ENCODE measurements at places on chromosomes 7 and 10.

- no peak for DNase-seq
Observed at GRCh38 chr10:4260483-4261124, 475.6 kb upstream of the KLF6 start.

DNA sequence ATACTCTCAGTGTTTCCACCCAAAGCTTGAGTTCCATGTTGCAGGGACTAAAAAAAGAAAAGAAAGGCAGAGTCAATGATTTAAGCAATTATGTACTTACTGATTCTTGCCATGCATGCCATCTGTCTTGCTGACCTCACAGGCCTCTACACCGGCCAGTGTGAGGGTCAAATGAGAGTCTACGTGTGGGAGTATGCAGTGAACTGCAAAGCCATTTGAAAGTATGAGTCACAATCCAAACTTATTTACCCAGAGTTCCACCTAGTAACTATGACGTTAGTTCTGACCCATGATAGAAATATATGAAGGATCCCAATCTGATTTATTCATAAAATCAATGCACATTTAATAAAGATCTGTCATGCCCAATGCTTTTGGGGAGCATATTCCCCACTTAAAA is 26.5 kb downstream of the PDE1C start:
- DNase-seq, result no peak

DNA sequence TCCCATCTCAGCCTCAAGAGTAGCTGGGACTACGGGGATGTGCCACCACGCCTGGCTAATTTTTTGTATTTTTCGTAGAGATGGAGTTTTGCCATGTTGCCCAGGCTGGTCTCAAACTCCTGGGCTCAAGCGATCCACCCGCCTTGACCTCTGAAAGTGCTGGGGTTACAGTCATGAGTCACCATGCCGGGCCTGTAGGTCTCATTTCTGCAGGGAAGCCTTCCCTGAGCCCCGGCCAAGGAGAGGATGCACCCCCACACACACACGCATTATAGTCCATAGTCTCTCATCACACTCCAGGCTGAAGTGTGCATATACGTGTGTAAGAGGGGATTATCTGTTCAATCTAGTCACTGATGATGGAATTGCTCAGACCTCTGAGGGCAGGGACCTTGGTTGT is 29.3 kb downstream of the KCNMA1 start:
- DNase-seq, result no peak

GRCh38 chr10:33803248-33803647 is 468.8 kb upstream of the NRP1 start:
- no peak for DNase-seq

GRCh38 chr10:22253580-22253882 is 35.7 kb upstream of the EBLN1 start:
- peak; percentile 55 for DNase-seq

DNA sequence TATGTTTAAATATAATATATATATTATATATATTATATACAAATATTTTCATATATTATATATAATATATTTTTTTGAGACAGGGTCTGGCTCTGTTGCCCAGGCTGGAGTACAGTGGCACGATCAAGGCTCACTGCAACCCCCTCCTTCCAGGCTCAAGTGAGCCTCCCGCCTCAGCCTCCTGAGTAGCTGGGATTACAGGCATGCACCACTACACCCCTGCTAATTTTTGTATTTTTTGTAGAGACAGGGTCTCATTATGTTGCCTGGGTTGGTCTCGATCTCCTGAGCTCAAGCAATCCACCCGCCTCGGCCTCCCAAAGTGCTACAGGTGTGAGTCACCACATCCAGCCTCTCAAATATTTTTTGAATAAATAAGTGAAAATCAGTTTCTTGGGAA is 215.5 kb downstream of the GATA3 start:
- DNase-seq, result no peak

DNA sequence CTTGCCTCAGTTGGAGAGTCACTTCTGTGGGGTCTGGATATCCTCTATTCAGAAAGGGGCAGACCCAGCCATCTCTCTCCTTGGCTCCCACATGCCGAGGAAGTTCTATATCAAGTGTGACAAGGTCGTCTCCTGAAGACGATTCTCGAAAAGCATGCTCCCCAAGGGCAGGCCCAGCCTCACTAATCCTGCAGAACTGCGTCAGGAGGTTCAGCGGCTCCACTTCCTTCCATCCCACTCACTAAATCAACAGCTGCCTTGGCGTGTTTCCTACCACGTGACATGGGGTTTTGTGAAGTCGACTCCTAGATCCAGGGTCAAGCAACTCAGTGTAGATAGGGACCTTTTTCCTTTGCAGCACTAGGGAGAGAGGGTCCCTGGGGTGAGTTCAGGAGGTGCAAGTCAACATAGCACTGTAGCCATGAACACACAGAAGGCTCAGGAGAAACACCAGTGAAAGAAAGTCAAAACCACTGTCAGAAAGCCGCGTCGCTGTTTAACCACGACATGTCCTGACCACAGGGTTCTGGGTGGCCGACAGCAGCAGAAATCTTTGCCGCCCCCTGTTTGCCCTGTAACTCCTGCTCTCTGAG is 156.4 kb downstream of the PRPF18 start:
- no peak for DNase-seq

DNA sequence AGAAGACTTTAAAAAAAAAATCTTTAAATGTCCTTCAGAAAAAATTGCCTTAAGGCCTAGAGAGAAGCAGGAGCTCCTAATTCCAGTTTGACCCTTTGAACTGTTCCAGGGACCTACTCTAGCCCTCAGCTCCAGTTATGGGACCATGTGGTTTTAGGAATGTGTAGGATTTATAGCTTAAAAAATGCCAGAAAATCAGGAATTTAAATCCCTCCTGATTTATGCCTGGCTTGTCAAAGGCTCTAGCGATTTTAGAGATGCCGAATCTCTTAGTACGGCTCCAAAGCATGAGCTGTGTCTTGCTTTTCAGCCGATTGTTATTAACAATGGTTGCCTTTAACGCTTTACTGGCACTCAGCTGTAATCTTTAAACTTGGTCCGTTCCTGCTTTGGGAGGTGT is 130.6 kb upstream of the NPVF start:
- no peak for DNase-seq

DNA sequence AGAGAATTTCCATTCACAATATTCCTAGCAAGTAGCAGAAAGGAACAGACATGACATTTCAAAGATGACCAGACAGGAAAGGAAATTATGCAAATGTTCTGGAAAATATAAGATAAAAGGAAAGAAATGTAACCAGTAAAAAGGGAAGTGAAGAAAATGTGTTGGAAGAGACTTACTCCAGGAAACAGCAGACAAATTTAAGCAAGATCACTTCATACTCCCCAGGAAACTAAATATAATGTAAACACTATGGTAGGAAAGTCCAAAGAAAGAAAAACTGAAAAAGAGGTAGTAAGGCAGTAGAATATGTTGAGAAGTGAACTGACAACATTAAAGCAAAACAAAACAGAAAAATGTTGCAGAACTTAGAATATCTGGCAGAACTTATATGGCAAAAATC is 6.4 kb upstream of the ST8SIA6 start:
- no peak for DNase-seq

GRCh38 chr10:32171204-32171603 is 115.0 kb upstream of the KIF5B start:
- no peak for DNase-seq

DNA sequence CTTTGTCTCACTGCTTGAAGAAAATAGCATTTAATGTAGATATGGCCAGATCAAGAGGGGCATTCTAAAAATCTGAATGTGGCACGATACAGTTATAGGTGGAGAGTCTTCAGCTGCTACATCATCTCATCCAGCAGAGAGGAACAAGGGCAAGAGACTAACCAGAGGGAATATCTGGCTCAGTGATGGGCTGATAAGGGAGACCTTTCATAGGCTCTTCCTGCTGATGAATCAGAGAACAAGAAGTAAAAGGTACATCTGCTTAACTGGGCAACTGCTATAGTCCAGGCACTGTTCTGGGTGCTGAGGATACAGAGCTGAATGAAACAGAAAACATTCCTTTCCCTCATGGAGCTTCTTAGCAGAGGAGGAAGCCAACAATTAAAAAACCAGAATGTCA is 37.9 kb downstream of the PIP4K2A start:
- DNase-seq, result no peak

- DNase-seq, result no peak
Observed at GRCh38 chr10:49734676-49735075, 27.4 kb downstream of the OGDHL start.

DNA sequence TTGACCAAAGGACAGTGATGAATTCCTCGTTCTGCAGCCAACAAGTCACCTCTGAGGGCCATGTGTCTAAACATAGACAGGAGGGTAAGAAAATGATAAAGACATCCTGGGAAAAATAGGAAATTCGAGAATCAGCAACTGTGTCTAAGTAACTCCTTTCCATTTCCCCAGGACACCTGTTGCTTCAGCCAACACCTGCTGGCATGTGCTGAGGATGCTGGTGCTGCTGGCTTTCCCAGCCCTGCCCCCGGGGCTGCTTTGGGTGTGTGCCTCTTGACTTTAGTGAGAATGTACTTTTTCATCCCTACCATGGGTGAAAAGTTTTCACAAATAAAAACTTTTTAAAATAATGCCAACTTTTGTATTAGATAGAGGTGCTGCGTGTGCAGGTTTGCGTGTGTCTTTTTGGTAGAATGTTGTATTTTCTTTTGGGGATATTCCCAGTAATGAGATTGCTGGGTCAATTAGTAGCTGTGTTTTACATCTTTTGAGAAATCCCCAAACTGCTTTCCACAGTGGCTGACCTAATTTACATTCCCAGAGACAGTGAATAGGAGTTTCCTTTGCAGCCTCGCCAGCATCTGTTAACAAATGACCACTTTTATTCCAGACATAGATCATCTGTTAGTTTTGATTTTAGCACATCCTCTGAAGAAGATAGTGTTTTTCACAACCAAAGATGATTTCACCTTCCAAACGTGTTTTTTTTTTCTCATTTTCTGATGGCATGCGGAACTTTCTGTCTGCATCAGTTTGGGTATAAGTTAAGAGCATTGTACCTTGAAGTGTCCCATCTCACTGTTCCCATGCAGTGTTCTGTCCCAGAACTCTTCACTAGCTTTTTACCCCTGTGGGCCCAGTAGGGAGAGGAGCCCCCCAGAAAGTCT is 104.2 kb upstream of the ACBD5 start:
- no peak for DNase-seq

DNA sequence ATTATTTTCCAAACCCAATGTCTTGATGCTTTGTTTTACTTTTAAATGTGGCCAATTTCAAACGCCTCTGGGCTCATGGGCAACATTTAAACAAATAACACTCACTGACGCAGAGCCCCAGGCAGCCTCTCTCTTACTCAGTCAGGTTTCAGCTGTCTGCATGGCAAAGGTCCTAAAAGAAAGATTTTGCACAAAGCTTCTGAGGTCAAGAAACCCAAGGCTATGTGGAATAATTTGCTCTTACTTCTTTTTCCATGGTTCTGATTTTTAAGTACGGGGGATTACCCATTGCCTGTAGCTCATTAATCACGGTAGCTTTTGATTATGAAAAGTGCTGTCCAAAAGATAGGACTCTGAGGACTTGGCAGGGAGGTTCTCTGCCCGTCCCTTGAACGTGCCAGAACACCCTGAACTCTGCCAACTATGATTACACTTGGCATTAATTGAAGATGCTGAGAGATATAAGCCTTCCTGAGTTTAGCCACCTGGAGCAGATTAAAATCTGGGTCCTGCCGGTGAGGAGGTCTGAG is 14.1 kb upstream of the MSRB2 start:
- no peak for DNase-seq

DNA sequence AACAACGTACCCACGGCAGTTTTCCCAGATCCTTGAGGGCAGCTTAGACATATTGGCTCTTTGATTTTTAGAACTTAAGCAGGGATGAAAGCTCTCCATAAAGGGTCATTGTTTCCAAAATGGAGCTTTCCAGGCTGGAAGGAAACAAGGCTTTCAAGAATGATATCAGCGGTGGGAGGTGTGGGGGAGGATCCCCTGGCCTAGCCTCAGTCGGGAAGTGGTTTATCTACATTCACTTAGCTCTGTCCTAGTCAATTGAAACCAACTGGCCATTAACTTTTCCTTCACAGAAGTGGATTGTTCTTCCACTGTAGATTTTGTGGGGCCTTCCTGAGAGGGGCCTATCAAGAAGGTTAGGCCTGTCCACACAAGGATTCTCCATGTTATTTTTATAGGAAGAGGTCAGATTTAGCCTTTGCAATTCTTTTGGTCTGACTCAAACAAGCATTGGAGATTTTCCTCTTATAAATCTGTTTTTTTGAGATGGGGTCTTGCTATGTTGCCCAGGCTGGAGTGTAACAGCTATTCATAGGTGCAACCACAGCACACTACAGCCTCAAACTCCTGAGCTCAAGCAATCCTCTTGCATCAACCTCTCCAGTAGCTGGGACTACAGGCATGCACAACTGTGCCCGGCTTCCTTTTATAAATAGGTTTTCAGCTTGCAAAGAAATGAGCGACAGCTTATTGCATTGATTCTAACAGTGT is 343.5 kb downstream of the LRMDA start:
- DNase-seq, result no peak

- DNase-seq, result no peak
Observed at GRCh38 chr10:46326971-46327370, 40.2 kb downstream of the ANTXRL start.

GRCh38 chr10:17387861-17388503 is 66.4 kb downstream of the ST8SIA6 start:
- DNase-seq, result no peak

- DNase-seq, result no peak
Observed at GRCh38 chr7:42237811-42238541, 967 bp upstream of the GLI3 start.

- DNase-seq, result no peak
Observed at GRCh38 chr7:71824006-71824760, 588.0 kb downstream of the CALN1 start.

- DNase-seq, result no peak
Observed at GRCh38 chr7:100547872-100548271, 8.9 kb downstream of the AGFG2 start.

GRCh38 chr7:123594813-123595241 is 6.8 kb upstream of the ASB15 start:
- no peak for DNase-seq

DNA sequence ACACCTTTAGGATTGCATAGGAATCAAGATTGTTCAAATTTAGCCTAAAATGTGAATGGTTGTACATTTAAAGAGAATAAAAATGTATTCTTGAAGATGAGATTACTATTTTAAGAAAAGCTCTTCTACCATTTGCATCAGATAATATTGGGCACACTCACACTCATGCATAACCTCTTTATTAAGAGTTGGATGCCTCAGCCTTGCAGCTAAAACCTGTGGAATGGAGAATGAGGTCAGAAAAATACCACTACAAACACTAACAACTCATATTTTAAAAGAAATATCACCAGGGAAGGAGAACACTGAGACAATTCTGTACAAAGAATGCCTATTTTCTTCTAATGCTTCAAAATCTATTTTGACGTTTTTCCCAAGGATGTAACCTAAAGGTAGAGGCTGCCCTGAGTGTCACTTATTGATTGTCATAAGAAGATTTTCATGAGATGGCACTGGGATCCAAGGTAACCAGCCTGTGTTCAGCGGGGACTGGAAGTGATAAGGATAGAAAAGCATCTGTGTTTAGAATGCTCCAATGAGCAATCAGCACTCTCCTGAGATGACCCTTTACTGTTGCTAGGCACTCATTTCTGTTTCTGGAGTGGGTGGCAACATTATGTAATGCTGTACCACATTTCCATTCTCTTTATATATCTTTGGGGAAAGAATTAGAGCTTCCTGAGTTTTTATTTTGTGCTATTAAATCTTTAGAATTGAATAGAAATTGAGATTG is 26.6 kb downstream of the REEP3 start:
- no peak for DNase-seq

- DNase-seq, result no peak
Observed at GRCh38 chr10:86942441-86943315, 14.7 kb downstream of the MMRN2 start.

- DNase-seq, result no peak
Observed at GRCh38 chr10:96380821-96381220, 22.0 kb upstream of the OPALIN start.

GRCh38 chr7:2814186-2814945 is 29.7 kb downstream of the GNA12 start:
- DNase-seq, result no peak
